Renal cortex interstitium (tissue), 15 donors: ENCODE measurements at places on chromosomes 3 and 15.

DNA sequence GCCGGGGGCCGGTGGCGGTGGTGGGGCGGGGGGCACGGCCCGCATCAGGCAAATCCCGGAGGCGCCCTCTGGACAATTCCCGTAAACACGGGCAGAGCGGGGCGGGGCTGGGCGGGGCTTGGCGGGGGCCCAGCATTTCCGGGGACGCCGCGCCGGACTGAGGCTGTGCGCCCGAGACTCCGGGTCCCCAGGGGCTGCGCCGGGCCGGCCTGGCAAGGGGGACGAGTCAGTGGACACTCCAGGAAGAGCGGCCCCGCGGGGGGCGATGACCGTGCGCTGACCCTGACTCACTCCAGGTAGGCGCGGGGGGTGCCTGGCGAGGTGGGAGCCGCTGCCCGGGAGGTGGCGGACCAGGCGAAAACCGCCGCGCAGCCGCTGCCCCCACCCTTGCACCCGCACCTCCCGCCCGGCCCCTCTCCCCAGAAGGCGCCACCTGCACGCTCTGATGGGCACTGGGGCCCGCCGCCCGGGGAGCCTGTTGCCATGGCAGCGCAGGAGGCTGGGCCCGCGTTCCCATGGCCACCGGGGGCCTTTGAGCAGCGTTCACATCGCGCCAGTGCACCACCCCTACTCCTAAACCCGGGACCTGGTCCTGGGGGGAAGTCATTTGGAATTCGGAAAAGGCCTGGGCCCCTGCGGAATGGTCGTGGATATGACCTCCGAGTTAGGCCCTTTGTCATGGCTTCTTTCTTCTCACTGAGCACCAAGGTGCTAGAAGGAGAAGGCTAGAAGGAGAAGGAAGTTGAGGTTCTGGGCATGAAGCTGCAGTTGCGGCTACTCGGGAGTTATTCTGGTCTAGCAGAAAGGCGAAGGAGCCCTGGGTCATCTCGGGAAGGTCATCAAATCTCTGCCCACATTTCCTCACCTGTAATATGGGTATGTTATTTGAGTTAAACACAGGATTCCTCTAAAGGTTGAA lies 16.1 kb upstream of the SEMA4B start:
- no peak for DNase-seq

DNA sequence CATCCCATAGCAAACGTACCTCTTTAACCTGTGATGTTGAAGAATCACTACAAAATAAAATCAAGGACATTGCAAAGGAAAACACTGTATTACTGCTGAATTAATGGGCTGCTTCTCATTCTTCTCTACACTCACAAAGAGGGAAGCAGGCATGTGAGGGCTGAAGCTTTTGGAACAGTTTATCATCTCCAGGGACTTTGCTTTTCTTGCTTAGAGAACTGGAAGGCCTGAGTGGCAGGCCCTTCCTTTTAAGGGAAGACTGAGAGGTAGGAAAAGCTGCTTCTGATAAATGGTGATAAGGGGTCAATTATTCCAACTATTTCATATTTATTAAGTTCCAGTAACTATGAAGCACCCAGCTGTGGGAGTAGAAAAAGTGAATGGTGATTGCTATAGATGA lies 649.6 kb downstream of the NTRK3 start:
- DNase-seq = no peak

DNA sequence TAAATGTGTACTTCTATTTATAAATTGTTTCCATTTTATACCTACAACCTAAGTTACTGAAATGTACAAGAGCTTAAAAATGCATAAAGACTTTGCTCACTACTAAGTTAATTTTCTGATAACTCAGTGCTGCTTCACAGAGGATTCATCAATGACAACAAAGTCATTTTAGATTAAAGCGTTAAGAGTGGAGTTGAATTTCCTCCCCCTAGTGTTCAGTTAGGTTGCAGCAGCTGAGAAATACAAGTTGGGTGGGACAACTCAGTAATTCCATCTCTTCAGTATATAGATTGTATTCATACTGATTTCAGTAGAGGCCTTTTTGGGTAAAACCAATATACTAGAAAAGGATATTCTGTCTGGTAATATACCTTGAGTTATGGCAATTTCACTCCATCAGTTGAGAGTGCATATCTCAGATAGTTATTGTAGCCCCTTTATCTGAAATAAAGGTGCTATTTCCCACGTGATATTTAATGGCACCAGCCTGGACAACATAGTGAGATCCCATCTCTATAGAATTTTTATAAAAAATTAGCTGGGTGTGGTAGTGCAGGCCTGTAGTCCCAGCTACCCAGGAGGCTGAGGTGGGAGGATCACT lies 6.9 kb upstream of the RPL35A start:
- no peak for DNase-seq

- no peak for DNase-seq
These were observed 7.0 kb downstream of the MELTF start for GRCh38 chr3:197022405-197023231.

DNA sequence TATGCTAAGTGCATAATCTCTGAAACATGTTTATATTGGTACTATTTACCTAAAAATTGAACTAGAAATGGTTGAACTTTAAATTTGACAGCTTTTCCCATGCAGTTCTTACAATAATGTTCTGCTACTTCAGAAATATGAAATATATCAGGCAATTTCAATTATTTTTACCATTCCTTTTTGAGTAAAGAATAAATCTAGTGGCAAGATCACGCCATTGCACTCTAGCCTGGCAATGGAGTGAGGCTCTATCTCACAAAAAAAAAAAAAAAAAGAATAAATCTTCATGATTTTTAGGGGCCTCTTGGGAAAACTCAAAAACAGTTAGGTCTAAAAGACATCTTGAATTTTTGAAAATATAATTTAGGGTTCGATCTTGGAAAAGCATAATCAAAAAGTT lies 10.6 kb upstream of the DNAAF4 start:
- no peak for DNase-seq

DNA sequence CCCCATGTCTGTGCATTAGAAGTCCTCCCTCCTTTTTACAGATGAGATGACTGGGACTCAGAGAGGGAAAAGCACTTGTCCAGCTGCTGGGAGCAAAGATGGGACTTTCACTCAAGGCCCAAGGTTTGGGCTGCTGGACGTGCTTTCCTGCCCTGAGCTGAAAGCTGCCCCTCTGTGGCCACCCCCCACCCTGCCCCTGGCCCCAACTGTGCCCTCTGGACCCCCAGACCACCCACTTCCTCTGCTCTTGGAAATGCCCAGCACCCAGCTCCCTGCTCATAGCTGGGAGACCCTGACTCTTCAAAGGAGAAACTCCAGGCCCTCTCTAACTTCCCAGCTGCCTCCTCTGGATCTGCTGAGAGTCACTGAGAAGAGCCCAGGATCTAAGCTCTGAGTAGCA lies 20.7 kb downstream of the GRIP2 start:
- DNase-seq = no peak

- DNase-seq = no peak
These were observed 21.7 kb downstream of the APBA2 start for GRCh38 chr15:28907338-28907960.

DNA sequence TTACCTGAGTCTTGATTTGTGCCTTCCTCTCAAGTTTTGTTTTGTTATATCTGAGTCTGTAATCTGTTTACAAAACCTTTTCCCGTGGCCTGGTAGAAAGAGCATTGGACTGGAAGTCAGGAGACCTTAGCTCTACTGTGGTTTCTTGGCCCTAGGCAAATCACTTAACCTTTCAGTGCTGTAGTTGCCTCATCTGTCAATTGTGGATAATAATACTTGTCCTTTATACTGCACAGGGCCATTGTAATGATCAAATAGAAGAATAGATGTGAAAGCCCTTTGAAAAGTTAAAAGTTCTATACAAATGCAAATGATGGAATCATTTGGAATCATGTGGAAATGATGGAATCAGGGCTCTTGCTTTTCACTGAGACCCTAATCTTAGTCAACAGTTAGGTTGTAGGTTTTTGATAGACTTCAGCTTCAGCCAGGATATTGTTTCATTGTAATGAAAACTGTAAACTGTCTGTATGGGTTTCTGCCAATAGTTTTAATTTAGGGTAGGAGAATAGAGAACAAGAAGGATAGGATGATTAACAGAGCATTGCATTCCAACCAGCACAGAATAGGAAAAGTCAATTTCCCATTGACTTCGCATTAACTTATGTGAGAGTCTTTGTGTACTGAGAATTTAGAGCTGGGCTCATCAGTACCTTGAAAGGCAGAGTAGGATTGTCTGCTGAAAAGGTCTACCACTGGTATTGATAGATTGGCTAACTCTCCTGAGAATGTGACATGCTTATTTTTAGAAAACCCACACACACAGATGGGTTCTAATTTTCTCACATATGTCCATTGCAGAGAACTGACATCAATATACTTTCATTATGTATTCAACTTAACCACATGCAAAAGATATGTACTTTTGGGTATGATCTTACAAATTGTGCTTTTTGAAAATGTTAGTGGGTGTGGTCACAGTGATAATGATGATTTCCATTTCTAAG lies 21.8 kb downstream of the MAP2K5 start:
- no peak for DNase-seq

DNA sequence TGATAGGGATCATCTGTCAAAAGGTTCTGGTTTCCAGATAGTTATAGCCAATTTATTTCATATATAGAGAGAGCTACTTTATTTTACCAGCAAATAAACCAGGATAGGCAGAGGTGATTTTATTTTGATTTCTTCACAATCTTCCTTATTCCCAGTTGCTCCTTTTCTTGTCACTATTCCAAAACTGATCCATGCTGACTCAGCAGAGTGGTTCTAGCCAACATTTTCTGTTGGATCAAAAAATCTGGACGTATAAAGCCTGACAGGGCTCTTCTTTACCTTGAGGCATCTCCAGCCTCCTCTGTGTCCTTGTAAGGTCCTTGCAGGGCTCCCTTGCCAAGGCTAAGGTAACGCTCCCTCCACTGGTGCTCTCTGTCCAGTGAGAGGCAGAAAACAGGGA lies 15.8 kb downstream of the HDC start:
- DNase-seq = no peak

DNA sequence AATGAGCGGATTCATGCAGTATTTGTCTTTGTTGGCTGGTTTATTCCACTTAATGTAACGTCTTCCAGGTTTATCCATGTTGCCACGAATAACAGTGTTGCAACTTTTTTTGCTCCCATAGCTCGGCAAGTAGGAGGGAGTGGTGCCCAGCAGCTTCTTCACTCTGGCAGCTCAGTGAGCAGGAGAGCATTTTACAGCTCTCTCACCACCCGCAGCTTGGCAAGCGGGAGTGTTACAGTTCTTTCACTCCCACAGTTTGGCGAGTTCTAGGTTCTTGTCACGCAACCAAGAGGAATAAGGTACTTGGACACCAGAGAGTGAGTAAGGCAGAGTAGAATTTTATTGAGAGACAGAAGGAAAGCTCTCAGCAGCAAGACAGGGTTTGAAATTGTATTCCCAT lies 935.2 kb downstream of the TBL1XR1 start:
- DNase-seq = no peak

- no peak for DNase-seq
These were observed 56.7 kb upstream of the PRR23C start for GRCh38 chr3:139101396-139101795.

DNA sequence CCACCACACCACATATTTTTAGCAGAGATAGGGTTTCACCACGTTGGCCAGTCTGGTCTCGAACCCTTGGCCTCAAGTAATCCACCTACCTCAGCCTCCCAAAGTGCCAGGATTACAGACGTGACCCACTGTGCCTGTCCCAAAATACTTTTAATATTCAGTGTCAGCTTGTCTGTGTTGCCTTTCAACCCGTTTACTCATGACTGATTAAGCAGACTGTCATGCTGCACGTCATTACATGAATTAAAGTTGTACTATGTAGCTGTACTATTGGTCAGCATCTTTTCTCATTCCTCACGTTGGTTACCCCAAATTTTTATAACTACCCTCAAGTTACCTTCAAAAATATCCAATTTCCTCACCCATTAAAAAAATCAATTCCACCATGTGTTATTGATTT lies 48.7 kb upstream of the GADL1 start:
- no peak for DNase-seq

DNA sequence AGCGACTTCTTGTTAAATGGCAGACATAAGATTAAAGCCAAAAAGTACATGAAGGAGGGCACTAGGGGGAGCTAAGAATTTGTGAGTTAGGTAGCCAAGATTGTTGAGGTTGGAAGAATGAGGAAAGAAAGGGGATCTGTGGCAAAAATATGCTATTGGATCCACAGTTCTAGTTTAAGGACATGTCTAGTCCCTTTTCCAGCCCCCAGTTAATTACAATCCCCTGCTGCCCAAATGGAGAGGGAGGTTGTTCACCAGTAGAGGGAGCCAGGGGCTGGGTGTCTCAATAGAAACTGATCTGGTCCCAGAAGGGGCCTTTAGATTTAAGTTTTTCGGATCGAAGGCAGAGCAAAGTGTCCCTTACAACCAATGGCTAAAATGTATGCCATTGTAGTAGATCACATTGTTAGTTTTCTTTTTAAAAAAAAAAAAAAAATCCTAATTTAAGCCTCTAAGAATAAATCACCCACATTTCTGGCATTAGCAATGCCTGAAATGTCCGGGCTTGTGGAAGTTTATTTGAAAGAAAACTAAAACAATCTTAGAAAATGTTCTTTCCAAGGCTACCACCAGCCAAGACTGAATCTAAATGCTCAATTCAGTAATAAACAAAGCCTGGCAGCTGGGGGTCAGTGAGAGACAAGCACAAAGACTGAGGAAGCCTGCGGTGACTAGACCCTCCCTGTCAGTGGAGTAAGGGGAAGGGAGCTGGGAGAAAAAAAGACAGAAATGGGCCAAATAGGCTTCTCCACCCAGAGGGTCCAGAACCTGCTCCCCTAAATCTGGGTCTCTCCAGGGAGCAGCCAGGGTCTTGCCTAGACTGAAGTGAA lies 7.1 kb downstream of the COL8A1 start:
- DNase-seq = no peak

GRCh38 chr3:112582244-112582874 lies 20.5 kb downstream of the SLC35A5 start:
- DNase-seq = peak; percentile 41

GRCh38 chr3:112682361-112682760 lies 41.4 kb upstream of the CCDC80 start:
- no peak for DNase-seq

- DNase-seq = no peak
These were observed 343.1 kb upstream of the CCDC54 start for GRCh38 chr3:107034142-107034541.

DNA sequence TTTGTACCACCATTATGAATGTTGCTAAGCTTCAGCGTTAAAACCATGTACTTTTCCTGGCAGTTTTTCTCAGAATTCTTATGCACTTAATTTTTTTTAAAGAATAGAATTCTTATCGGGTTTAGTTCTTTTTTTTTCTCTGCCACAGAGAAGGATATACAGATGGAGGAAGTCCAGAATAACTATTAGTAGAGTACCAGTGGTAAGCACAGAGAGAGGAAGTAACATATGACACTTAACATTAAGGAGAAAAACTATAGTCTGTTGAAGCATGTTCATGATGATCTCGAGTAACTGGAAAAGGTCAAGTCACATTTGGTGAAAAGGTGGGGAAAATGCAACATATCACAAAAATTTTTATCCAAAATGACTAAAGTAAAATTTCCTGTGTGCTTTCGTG lies 68.9 kb downstream of the RNF13 start:
- no peak for DNase-seq

DNA sequence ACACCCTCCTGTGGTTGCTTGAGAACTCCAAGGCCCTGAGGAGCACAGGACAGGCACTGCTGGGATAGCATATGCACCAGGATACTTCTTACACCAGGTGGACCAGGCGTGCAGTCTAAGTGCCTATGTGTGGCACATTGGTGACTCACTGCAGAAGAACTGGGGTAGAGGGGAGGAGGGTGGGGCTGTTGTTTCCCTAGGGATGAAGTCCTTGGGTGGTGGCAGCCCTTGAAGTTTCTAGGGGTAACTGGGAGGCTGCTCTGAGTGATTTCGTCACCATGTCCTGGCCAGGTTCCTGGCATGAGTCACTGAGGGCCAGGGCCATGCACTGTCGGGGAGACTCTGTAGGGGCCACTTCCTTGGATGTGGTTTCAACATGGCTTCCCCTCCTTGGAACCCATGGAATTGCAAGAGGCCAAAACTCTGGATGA lies 15.9 kb downstream of the MYZAP start:
- DNase-seq = no peak
